Tibial nerve (tissue), 4 donors: ENCODE measurements at places on chromosomes 7 and 10.

DNA sequence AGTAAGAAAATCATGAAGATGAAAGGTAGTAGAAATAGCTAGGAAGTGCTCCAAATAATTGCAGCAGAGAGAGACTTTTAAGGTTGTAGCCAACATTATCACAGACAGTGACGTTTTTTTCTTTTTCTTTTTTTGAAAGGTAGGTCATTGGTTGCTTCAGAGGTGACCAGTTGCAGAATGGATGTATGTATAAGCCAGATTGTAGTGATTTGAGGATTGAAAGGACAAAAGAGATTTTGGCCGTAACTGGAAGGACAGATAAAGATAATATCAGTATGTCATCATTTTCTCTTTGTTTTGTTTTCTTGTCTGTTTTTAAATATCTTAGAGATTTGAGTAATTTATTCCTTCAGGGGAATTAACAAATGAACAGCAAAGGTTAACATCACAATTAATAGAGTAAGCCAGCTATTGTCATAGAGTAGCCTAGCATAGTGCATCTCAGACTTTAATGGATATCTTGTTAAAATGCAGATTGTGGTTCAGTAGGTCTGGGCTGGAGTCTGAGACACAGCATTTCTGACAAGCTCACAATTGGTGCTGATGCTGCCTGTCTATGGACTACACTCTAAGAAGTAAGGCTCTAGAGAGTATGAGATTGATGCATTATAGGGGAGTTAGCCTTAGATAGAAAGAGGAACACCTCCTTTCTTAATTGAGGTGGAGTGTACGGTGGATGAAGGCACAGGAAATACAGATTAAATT lies 28.3 kb downstream of the CDK13 start:
- DNase-seq = no peak

DNA sequence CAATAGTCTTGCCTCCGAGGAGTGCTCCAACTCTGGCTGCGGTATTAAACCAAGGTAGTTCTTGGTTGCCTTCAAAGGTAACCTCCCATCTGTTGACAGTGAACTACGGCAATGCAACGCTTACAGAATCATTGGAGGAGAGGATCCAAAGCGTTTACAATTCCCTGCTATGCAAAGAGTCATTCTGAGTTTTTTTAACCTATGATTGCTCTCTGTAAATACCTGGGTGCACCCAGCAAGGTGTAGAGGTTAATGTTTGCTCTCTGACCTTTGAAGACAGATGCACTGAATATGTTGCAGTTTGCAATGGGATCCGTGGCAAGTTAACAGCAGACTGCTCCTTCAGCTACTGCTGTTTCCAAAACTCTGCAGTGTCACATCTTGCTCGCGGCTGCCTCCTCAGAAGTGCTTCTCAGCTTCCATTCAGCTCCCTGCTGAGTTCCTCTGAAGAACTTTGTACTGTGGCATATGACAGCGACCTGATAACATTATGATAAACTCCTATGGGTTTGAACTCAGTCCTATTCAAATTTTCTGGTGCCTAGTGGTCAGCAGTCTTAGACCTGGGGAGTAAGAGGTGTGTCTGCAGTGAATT lies 29.0 kb downstream of the KIAA1217 start:
- DNase-seq = no peak

GRCh38 chr7:142885311-142886230 lies at the start of gene TRPV6:
TSS of gene TRPV6 (minus strand) at chr7:142885745.
- no peak for DNase-seq

DNA sequence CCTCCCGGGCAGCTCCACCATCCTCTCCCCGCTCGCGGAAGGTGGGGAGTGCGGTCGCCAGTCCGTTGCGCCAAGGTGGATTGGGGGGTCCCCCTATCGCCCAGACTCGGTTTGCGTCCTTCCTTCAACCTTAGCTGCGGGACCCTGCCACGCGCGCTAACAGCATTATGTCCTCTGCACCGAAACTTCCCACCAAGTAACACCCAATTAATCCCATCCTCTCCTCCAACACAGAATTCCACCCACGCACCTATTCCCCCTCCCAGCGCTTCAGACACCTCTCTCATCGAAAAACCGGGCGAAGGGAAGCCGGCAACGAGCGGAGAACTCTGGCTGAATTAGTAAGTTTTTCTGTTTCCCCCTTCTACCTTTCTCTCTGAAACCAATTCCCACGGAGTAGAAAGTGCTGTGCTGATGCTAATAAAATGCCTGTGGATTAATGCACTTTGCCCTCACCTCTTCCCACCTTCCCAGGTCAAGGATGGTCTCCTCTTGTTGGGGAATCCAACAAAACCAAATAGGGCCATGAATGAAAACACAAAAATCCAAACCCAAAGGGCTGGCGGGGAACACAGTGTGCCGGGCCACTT lies 947 bp downstream of the HOXA3 start:
- DNase-seq = no peak

DNA sequence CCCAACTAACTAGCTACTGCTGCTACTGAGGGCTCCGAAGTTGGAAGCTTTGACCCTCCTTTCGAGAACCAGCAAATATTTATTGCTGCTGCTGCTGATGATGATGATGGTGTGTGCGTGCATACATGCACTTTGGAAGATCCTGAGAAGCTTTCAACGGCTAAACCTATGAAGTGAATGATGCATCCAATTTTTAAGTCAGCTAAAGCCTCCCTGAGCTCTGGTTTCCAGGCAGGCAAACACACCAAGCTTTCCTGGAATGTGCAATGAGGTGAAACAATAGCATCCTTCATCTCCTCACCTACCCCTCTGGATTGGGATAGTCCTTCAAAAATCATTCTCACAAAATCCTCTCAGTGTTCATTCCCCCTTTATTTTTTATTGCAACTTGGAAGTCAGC lies 13.9 kb downstream of the MACC1 start:
- no peak for DNase-seq
